Stimulated activated CD4-positive, alpha-beta T cell treated with anti-CD3 and anti-CD28 coated beads, Interleukin-2, amount 100 ng/mL, for 48 hours (primary cell): ENCODE measurements at places on chromosomes 16 and 17.

GRCh38 chr17:73598212-73598611 is 46.0 kb downstream of the SDK2 start:
- no peak for DNase-seq

DNA sequence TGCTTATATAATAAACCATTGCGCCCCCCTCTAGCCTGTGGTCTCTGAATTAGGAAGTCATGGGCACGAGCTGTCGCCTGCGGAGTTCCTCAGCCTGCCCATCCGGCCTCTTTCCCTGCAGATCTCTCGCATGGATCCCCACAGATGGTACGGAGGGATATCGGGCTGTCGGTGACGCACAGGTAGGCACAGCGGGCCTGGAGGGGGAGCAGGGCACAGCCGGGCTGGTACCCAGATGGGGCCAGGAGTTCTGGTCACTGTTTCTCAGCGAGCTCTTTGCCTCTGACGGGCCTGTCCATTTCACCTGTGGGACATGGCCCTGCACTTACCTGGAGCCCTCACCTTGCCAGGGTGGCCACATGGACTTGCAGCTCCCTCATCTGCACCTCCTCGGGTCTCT is 42.6 kb upstream of the LGALS9 start:
- no peak for DNase-seq

- DNase-seq, result no peak
Observed at GRCh38 chr16:23907457-23907902, 71.7 kb downstream of the PRKCB start.

- DNase-seq, result no peak
Observed at GRCh38 chr16:12449374-12449773, 354.3 kb downstream of the CPPED1 start.

GRCh38 chr17:61361084-61361483 is 38.6 kb upstream of the TBX2 start:
- no peak for DNase-seq

DNA sequence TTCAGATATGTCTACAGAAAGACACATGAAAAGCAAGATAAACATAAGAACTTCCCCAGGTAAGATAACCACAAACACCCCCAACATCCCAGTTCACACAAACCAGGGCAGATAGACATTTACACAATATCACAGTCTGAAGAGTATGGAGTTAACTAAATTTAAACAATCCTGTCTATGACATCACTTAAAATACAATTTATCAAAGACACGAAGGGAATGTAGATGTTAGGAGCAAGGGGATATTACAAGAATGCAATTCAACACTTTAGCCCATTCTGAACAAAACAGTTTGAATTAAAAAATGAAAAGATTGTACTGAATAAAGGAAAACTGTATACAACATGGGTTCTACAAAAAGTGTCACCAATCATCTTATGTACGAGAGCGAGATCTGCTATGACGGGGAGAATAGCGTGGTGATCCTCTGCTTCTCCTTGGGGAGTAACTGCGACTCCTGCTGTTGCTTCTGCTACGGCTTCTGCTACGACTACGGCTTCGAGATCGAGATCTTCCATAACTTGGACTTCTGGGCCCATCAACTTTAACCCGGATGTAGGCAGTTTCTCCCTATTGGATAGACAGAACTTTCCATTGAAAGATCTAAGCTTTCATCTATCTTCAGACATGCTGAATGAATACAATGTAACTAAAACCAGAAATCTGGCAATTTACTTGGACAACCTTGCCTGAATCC is 1.9 kb downstream of the SRSF1 start:
- no peak for DNase-seq

DNA sequence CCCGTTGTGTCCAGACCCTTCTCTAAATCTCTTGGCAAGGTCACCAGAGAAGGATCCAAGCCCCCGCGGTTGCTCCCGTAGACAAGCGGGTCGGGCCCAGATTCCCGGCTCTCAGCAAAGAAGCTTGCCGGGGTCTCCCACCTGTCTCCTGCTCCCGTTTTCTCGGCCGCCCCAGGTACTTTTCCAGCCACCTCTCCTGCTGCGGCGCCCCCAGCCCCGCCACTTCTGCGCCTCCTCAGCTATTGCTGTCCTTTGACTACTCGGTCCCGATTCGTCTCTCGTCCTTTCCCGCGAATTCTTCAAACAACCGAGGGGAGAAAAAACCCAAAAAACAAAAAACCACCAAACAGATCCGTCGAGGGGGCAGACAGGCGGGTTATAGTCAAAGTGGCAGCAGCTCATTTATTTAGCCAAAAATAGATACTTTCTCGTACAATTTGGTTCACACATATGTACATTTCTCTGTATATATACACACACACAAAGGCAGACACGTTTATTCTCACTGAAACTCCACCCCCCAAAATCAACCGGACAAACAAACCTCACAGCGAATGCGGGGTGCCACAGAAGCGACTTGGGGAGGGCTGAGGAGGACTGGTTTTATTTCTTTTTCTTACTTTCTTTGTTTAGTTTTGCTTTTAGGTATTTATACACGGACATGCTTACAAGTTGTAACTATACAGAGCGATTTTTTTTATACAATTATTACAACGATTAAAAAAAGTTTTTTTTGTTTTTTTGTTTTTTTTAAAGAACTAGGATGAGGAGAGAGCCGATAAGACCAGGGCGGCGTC is 3.5 kb downstream of the IRX3 start:
- no peak for DNase-seq

- no peak for DNase-seq
Observed at GRCh38 chr17:74642995-74643394, 19.5 kb upstream of the CD300E start.

- no peak for DNase-seq
Observed at GRCh38 chr16:29662729-29663015, 375 bp upstream of the SPN start.

- no peak for DNase-seq
Observed at GRCh38 chr17:74512624-74513091, 18.6 kb downstream of the CD300LB start.

- no peak for DNase-seq
Observed at GRCh38 chr17:33387406-33387805, 94.3 kb upstream of the ASIC2 start.

GRCh38 chr17:57898487-57899311 is 48.9 kb upstream of the MRPS23 start:
- no peak for DNase-seq

GRCh38 chr17:35238821-35239220 is 4.1 kb upstream of the SLFN5 start:
- no peak for DNase-seq

DNA sequence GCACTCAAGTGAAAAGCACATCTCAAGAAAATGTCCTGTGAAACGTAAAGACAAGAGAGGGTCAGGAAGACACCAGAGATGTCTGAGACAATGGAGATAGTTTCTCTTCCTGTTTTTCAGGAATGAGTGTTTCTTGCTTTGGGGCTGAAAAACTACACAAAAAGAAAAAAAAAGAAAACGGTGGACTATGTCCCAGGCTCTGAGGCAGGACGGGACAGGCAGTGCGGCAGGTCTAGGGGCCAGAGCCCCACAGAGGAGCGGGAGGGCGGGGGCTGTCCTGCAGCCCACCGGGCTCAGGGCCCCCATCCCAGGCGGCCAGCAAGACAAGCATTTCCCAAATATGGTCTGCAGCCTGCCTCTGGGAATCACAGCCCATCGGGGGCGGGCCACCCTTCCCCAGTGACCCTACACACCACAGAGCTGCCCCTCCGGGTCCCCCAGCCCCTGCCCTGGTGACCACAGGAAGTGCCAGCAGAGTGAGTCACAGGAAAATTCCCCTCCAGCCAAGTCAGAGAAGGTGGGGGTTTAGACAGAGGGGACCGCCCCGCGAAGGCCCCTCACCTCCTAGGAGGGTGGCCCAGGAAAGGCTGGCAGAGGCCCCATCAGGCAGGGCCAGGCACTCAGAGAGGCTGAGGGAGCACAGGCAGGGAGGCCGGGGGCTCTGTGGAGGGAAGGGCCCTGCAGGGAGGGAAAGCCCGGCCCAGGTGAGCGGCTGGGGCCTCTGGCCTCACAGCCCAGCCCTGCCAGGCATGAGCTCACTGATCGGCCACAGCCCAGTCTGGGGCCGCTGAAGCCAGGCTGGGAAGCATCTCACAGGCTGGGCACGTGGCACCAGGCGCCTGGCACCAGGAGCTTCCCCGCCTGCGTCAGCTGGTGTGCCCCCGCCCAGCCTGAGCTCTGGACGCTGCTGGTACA is 6.3 kb downstream of the BCAR1 start:
- DNase-seq, result no peak
